ENCODE measurements at places on chromosomes 5 and 9.

GRCh38 chr5:179339081-179339480 is 6.2 kb downstream of the ADAMTS2 start:
- DNase-seq, result no peak

DNA sequence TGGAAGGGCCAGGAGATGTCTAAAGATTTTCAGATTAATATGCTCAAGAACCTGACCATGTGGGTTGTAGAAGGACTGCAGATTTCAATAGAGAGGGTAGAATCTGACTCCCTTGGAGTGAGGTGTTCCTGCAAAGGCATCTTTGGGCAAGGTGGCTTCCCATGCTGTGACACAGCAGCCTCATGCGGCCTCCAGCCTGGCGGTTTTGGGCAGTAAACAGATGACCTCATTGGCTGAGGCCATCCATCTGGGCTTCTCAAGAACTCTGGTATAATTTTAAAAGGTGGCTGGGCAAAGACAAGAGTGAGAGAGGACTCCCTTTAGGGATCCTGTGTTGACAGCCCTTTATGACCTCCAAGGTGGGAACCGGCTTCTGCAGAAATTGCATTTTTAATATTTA is 90.3 kb upstream of the ERCC6L2 start:
- no peak for DNase-seq

DNA sequence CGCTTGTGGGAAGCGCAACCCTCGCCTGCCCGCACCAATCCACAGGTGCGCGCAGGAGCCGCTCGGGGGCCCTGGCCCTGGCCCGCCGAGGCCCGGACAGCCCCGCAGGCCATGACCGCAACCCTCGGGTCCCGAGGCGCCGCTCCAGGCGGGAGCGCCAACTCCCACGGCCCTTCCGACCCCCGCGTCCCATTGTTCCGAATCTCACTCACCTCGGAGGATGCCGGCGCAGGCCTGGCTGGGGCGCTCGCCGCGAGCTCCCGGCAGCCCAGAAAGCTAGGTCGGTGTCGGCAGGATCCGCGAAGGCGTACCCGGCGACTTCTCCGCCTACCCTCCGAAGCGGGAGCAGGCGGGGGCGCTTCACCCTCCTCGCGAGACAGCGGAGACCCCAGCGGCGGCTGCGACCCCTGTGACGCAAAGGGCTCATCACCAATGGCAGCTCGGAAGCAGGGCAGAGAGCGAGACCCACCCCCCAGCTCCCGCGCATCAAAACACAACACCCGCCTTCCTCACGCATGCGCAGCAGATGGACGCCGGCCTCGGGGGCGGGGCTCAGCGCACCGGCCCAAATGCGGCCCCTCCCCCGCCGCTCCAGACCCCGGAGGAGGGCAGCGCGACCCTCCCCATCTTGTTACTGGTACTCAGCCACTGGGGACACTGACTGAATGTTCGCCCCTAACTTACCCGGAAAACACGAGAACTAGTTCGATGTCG is 1.4 kb upstream of the SMIM27 start:
- peak; percentile 90 for DNase-seq

GRCh38 chr5:58885260-58885659 is 302.4 kb downstream of the RAB3C start:
- no peak for DNase-seq

- no peak for DNase-seq
Observed at GRCh38 chr9:5500441-5501235, 9.7 kb upstream of the PDCD1LG2 start.

- no peak for DNase-seq
Observed at GRCh38 chr9:83537331-83538171, 650 bp downstream of the FRMD3 start.

- DNase-seq, result no peak
Observed at GRCh38 chr9:12906646-12907045, 131.8 kb downstream of the LURAP1L start.

GRCh38 chr5:67133776-67134175 is 62.8 kb downstream of the CD180 start:
- no peak for DNase-seq

DNA sequence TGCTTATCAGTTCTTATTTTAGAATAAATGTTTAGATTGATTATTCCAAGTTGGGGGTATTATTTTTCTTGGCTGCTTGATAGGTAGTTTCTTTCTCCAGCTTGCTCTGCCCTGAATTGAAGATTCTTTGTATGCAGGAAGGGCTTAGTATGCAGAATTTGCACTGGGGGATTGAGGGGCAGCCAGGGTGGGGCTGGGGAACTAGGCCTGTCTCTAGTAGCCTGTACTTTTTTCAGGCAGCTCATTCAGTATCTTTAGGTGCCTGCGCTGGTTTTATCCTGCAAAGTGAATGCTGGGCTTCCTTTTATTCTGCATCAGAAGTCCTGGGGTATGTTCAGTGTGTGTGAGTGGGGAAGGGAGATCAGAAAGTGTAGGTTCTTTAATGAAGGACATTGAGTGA is 228.3 kb upstream of the ELL2 start:
- no peak for DNase-seq
